ENCODE measurements at places on chromosomes 16 and 17.

DNA sequence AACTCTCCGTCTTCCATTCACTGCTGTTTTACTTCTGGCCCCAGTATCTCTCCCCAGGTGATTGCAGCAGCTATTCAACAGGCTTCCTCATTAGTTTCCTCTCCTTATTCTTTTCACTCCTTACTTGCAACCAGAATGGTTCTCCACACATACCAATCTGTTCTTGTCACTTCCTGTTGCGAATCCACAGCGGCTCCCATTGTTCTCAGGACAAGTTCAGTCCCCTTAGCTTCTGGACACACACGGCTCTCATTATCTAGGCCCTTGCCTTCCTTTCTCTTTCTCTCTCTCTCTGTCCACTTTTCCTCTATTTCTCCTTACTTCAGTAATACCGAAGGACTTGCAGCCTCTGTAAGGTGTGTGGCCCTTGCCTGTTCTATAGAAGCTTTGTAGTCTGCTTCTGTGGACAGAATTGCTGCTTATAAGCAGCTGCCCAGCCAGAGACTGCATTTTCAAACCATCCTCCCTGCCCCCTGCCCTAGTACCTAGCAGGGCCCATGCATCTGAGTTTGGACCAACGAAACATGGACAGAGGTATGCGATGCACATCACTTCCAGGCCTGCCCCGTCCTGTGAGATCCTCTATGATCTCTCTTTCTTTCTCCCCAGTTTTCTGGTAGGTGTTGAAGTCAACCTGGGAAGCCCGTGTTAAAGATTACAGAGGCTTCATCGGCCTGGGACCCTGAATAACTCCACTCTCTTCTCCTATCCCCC is 45.7 kb downstream of the VAT1L start:
- DNase-seq: no peak

- peak; percentile 39 for DNase-seq
Measured at GRCh38 chr16:88681709-88682451, 4.4 kb downstream of the SNAI3 start.

DNA sequence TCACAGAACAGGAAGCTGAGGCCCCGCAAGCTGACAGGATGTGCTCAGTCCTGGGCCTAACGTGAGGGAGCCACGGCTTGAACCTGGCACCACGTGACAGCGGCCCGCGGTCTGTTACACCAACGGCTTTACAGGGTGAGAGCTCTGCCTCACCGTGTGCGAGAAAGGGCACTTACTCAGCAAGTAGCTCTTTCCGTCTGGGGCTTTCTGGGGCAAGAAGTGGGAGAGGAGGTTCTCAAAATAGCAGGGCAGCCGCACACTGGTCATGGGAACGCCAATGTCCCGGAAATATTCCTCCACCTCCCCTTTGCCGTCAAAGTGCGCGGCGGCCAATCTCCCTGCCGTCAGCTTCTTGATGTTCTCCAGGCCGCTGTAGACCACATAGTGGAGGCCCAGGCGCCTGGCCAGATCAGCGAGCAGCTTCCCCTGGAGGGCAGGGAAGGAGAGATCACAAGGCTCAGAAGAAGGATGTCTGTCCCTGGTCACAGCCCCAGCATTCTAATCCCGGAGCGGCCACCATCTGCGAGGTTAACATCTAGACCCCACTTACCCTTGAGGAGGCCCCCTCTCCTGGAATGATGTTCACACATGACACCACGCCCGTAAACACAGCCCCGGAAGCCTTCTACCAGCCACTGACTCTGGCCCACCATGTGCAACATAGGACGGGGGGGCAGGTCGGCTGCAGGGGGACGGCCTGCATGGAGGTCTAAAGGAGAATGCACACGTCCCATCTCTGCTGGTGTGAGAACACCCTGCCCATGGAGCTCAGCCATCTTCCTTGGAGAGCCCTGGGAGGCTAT is 8.2 kb downstream of the NMRAL1 start:
- DNase-seq: no peak

GRCh38 chr16:86716649-86717048 is 138.3 kb downstream of the FOXL1 start:
- no peak for DNase-seq

DNA sequence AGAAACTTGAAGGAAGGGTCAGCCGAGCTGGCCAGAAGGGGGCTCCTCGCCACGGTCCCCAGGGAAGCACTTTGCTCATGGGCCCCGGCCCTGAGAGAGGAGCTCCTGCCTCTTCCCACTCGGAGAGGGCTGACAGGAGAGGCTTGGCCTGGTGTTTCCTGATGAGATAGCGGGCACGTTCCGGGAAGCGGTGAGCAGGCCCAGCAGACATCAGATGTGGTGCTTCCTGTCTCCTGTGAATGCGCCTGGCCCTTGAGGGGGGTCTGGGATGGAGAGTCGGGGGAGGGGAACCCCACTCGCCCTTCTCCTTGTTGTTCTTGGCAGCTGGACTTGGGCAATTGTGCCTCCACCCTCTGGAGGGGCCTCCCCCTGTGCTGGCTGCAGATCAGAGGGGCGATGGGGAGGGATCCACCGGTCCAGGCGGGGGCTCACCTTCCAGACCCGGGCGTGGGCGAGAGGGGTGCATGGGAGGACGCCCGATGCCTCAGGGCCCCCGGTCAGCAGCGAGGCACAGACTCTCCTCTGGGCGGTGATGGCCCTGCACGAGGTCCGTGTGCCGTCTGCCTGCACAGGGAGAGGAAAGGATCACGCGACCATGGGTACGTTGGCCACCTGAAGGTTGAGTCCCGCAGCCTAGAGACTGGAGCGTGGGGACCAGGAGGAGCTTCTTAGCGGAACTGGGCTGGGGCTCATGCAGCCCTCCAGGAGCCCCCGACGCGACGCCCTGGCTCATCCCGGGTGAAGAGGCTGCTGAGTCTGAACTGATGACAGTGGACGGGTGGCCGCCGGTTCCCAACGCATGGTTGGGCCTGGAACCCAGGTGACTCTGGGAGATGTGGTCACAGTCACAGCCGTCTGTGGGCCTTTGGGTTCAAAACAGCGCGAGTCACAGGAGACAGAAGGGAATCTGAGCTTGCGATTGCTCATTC is 25.4 kb downstream of the METRNL start:
- no peak for DNase-seq

DNA sequence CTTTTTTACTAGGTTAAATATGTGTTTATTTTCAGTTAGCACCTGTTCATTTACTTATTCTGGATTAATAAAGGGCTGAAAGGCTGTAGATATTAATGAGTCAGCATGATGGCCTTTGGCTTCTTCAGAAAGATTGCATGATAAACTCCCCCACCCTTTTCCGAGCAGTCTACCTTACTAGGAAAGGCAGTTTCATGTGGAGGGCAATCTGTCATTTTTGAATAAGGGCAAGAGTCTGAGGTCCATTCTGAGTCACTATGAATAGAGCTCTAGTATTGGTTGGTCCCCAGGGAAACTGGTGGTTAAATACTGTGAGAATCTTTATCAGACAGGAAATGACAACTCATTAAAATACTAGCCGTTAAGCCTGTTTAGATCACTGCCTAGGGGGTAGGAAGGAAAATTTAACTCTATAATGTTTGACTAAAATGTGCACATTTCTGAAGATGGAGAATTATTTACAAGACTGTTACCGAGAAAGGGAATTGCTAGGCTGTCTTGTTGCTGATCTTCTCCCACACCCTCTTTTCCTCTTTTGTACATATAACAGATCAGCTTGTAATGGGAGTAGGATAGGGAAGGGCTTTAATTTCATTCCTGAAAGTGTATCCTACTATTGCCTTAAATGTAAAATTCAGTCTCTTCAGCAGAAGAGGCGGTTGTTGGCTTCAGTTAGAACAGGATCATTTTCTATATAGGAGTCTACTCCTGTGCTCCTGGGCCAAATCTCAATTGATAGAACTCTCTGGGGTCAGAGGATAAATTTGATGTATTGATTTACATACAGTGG is 63.3 kb downstream of the TUBD1 start:
- peak; percentile 98 for DNase-seq

DNA sequence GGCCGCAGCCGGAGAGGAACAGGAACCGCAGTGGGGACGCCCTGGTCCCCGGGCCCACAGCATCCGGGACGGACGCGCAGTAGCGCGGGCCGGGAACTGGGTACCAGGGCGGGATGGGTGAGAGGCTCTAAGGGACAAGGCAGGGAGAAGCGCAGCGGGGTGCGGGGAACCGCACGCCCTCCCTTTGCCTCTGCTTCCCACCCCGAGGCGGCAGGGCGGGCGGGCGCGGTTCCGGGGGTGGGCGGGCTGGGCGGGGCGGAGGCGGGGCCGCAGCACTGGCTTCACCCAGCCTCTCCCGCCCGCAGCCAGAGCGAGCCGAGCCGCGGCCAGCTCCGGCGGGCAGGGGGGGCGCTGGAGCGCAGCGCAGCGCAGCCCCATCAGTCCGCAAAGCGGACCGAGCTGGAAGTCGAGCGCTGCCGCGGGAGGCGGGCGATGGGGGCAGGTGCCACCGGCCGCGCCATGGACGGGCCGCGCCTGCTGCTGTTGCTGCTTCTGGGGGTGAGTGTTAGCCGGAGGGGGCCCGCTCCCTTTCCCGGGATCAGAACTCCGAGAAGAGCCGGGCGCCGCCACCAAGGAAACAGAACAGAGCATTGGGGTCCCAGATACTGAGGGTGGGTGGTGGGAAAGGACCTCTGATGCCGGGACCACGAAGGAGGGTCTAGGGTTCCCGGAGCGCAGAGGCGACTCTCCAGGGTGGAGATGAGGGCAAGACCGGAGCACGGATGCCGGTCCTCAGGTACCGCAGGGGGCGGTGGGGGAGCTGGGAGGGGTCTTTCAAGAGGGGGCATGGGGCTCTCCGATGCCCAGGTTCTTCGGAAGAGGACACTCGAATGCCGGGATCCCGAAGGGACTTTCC is at the start of gene NGFR:
Gene NGFR (plus strand): TSS at position 308 of the 856 bp plus-strand sequence. CDS start 125 bp downstream, at position 433.
- DNase-seq: peak; percentile 44

Data from OCI-M1 (cell line).